B cell (primary cell): ENCODE measurements at places on chromosomes 7 and 10.

- no peak for DNase-seq
These were observed 29.3 kb downstream of the ARL4A start for GRCh38 chr7:12716722-12717121.

DNA sequence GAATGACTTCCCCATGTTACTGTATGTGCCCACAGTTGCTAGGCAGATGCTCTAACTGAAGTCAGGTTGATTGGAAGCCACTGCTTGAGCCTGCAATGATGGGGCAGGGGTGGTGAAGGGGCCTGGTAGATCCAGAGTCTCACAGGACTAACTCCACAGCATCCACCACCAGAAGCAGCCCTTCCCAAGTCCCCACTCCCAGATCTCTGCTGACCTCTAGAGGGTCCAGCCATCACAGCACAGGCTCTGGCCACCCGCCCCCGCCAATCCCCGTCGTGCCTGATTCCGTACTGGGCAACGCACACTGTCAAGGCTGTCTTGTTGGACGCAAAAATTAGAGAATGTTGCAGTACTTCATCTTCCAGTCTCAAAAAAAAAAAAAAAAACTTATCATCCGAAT lies 136.8 kb upstream of the PDE1C start:
- DNase-seq: no peak

DNA sequence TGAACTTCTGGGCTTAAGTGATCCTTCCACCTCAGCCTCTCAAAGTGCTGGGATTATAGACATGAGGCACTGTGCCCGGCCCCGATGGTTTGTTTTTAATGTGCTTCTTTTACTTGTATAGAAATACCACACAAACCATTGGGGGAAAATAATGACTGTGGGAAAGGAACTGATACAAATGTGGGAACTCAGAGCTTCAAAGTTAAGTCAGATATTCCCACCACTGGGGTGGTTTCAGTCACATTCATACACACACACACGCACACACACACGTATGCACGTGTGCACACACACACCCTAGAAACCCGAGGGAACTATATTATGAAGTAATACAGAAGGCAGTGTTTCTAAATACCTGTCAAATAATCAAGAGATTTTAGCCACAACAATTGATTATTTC lies 17.0 kb downstream of the CPA4 start:
- DNase-seq: no peak

DNA sequence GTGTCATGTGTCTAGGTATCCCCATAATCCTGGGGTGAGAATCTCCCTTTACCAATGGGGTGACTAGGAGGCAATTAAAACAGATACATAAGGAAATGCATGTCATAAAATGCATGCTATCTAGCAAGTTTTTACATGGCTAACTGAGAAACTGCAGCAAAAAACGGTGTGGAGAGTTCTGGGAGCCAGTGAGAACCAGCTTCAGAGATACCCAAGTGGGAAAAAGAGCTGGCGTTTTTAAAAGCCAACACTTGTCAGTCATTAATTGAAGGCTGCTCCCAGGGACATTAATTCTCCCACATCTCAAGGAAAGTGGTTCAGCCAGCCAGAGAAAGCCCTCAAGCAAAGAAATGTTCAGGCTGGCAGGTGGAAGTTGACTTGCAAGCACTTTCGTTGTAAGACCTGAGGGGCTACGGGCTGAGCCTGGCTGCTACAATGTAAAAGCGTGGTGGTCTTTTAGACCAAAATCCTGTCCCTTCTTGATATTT lies 28.1 kb downstream of the ST8SIA6 start:
- no peak for DNase-seq

DNA sequence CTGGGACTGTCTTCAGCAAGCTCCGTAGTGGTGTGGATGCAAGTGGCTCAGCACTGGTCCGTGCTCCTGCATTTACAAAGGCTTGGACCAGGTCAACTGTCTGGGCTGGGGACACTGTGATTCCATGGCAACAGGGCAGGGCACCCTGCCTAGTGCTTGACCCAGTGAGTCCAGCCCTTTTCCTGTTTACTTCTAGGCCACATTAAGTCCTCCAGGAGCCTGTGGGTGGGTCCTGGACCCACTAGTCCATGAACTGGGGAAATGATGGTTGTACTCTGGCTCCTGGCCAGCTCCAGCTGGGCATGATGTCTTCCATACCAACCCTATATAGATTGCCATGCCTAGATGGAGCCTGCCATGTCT lies 152.0 kb downstream of the RPS24 start:
- DNase-seq: no peak

DNA sequence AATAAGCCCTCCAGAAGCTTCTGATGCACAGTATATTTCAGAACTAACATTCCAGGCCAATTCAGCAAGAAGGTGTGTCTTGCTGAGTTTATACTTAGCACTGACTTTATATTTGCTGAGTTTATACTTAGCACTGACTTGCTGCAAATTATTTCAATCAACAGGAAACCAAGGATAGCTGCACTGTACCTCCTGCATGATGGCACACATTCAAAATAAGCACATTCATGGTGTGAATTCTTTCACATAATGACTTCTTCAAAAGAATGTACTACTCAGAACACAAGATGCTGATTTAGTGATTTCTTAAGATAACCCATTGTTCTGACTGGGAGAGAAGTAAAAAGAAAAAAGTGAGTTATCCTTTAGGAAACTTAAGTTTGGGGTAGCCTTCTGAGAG lies 52.0 kb downstream of the JAZF1 start:
- no peak for DNase-seq

DNA sequence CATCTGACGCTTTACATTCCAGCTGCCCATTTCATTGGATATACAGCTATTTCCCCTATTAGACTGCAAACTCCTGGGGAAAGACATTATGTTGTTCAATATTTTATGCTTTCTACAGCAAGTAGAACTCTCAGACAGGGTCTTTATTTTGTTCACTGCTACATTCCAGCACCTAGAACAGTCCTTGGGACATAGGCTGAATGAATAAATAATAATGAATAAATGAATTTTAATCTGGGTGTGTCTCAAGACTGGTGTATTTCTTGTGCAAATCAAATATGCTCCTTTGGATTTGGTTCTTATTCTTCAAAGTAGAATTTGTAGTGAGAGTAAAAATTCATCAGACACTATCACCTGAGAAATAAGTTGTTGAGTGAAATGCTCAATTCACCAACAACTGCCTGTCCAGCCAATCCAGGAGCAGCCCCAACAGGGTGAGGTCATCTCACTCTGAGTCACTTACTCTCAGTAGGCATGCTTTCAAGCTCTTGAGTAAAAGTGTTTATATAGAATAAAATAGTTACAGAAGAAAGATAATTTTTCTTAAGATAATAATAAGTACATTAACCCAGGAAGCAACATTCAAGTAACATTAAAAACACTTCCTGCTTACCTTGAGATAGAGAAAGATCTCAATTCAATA lies 287.5 kb upstream of the NPVF start:
- no peak for DNase-seq

DNA sequence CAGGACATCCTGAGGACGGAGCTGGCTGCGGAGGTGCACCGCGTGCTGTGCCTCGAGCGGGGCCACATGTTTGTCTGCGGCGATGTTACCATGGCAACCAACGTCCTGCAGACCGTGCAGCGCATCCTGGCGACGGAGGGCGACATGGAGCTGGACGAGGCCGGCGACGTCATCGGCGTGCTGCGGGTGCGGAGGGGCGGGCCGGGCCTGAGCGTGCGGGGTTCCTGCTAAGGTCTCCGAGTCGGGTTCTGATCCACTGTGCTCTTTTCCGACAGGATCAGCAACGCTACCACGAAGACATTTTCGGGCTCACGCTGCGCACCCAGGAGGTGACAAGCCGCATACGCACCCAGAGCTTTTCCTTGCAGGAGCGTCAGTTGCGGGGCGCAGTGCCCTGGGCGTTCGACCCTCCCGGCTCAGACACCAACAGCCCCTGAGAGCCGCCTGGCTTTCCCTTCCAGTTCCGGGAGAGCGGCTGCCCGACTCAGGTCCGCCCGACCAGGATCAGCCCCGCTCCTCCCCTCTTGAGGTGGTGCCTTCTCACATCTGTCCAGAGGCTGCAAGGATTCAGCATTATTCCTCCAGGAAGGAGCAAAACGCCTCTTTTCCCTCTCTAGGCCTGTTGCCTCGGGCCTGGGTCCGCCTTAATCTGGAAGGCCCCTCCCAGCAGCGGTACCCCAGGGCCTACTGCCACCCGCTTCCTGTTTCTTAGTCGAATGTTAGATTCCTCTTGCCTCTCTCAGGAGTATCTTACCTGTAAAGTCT lies 10.4 kb downstream of the ATG9B start:
- peak; percentile 95 for DNase-seq

DNA sequence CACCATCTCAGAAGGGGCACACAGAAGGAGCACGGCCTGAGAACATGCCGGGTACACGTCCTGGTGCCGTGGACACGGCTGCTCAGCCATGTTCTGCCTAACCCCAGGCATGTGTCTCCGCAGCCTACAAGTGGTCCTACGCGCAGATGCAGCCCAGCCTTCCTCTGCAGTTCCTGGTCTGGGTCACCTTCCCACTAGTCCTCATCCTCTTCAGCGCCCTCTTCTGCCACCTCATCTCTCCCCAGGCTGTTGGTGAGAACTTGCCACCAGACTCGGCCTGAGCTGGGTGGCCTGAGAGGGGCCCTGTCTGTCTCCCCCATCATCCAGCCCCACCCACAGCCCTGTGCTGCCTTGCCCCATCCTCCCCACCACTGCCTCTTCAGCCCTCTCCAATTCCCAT lies 5.3 kb downstream of the CLCN1 start:
- no peak for DNase-seq
